ENCODE measurements at places on chromosomes 1 and 21.

- no peak for DNase-seq
Observed at GRCh38 chr1:172544481-172545104, 11.6 kb downstream of the SUCO start.

DNA sequence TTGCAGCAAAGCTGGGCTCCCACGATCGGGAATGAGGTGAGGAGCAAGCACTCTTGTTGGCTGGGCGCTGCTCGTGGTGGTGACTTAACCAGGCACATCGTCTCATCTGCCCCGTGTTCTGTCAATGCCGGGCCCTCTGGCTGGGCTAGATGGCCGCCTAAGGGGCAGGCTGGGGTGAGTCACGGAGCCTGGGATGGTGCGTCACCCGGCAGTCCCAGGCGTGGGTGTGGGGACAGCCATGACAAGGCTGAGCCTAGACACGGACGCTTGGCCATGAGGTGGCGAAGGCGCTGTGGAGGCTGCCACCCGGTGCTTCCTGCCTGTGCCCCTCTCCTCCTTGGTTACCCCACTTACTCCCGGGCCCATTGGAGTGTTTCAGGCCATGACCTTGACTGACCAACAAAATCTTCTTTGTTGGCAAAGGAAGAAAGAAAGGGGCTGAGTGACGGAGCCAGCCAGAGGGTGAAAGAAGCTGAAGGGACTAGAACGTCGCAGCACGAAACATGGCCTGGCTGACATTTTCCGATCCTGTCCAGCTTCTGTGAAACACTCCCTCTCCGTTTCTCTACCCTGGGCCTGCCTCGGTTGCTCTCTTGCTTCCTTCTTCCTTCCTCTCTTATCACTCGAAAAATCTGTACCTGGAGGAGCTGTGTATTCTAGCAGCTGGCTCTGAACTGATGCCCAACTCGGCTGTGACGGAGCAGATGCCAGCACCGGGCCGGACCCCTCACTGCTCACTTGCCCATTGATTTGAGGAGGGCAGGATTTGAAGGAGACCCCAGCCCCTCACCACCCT is 596 bp downstream of the CD247 start:
- DNase-seq, result no peak

DNA sequence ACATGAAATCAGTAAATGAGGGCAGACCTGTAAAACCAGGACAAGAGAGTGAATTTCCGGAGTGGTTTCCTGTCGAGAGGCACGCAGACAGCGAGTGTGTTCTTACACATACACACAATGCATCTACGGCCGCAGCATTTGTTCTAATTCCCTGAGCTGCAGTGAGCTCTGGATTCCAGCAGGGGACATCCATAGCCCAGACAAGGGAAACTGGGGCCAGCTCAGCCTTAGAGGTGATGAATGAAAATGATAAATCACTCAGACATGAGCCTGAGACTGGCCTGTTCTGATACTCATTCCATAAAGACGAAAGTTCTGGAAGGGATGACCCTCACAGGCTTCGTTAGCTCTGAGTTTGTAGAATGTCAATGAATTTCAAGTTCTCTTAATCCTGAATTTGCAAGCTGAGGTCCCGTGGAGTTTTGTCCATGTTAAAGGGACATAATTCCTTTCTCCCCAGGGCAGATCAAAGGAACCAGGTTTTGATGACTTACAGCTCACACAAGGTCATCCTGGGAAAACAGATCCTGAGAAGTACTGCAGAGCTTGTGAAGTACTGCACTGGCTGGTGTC is 207.9 kb upstream of the C1orf87 start:
- DNase-seq, result peak; percentile 44

DNA sequence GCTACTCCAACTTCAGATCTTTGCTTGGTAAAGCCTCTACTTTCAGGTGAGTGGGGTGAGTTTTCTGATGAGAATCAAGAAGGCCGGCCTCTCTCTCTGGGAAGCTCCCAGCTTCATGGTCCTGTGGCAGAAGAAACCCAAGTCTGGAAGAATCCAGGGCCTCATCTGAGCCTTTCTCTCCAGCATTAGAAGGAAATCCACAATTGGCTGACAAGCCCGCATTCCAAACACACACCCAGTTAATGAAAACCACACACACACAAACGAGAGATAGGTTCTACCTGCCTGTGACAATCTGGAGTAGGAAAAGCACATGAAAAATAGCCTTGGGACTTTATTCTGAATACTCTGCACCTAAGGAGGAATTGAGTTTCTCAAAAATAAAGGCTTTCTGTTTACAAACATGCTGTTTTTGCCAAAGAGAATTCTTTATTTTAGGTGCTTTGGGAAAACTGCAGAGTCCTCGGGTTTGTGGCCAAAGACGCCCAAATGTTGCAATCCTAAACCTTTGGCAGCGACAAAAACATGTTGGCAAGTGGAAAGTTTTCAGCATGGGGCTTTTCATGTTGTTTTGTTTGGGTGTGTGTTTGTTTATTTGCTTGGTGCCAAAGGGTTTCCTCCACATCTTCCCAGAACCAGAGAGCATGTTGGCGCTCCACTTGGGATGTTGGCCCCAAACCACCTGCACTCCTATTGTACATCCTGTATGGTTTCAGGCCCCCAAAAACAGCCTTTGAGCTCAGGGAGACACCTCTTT is 216.2 kb downstream of the SETD4 start:
- DNase-seq, result no peak

- DNase-seq, result no peak
Observed at GRCh38 chr1:167620002-167620401, 10.0 kb upstream of the RCSD1 start.

- no peak for DNase-seq
Observed at GRCh38 chr1:19213580-19213979, 3.5 kb upstream of the UBR4 start.

GRCh38 chr1:54884768-54885167 is 2.2 kb downstream of the DHCR24 start:
- DNase-seq, result no peak

GRCh38 chr1:30472526-30472925 is 250.9 kb downstream of the MATN1 start:
- no peak for DNase-seq

GRCh38 chr1:198265073-198265661 is 108.4 kb downstream of the NEK7 start:
- no peak for DNase-seq

GRCh38 chr21:16594191-16594590 is 864.4 kb downstream of the USP25 start:
- no peak for DNase-seq

- no peak for DNase-seq
Observed at GRCh38 chr1:151594143-151594625, 17.7 kb upstream of the SNX27 start.

DNA sequence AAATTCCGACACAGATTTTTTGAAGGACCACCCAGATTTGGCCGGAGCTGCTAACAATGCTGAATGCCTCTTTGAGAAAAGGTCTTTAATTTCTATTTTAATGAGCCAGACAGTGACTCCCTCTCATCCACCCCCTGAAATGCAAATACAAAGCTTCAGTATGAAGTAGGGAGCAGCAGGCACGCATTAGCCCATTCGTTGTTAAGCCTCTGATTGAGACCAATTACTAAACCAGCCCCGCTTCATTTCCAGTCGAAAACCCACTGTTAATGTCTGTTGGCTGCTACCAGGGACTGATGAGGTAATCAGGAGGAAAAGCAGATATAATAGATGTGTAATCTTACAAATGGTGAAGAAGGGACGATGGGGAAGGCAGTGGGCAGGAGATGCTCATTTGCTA is 4.8 kb upstream of the C8A start:
- no peak for DNase-seq

GRCh38 chr1:222970040-222970439 is 155.2 kb downstream of the DISP1 start:
- no peak for DNase-seq

GRCh38 chr21:35223480-35224156 is 174.5 kb upstream of the RUNX1 start:
- no peak for DNase-seq

DNA sequence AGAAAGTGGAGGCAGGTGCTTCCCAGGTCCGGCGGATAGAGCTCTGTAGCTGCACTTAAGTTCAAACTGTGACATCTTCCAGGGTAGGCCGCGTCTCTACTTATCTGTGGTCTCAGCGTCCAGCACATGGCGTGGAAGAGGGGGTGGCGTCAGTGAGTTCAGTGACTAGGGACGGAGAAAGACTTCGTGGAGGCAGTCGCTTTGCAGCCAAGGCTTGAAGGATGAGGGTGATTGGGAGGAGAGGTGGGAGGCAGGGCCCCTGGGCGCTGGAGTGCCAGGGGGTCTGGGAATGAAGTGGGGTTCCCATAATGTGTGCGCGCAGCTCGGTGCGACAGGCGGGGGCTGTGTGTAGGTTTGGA is 444 bp upstream of the AGO1 start:
- no peak for DNase-seq

GRCh38 chr1:211606914-211607753 is 28.2 kb upstream of the SLC30A1 start:
- DNase-seq, result no peak

DNA sequence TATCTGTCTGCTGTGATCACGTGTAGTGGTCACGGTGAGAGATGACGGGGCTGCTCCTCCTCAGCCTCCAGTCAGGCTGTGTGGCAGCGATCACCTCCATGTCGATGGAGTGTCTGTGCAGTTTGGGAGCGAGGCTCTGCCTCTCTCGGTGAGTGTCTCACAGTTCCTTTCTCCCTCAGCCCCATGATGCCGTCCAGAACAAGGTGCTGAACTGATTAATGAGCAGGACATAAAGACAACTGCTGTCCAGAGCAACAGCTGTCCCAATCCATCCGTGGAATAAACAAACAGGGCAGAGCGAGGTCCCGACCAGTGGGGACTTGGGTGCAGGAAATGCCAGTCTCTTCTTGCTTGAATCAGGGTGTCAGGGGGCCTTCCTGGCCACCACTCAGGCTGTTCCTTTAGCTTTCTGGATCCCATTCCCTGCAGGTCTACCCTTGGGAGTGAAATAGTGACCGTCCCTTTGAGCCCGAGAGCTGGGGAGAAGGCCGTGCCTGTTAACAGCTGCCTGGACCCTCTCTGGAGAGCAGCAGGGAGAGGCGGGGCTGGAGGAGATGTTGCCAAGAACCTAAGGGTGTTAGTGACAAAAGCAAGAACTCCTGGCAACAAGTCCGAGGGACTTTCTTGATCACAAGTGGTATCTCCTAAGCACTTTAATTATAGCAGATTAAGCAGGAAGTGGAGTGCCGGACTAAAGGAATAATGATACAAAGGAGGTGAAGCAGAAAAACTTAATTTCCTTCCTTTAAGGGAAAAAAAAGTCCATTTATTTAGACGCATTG is 443.9 kb downstream of the KIF26B start:
- no peak for DNase-seq

- DNase-seq, result no peak
Observed at GRCh38 chr1:44672254-44672955, 1.9 kb downstream of the TMEM53 start.

DNA sequence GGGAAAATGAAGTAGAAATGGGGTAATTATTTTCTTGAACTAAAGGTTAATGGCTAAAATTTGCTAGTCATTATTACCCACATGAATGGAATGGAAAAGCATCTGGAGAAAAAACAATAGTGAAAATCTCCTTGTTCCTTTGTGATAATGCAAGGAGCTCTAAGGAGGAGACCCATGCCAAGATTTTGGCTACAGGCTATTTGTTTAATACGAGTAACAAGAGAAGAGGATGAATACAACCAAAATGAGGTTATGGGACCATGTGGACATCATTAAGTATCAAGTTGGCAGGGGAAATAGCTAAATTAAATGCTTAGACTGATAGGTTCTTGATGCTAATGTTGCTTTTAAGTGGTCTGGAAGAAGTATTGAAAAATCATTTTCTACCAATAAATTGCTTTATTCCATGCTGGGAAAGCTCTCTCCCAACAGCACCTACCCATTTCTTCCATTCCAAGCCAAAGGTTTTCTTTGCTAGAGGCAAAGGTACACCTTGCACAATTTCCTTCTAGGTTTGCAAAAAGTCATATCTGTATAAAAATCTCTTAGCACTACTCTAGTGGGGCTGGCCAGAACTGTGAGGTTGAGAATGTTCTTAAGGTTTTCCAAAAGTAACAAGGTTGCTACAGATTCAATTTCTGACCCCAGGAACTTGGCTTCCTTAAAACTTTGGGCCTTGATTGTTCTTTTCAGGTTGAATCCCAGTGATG is 100.2 kb downstream of the SMYD2 start:
- DNase-seq, result peak; percentile 57

DNA sequence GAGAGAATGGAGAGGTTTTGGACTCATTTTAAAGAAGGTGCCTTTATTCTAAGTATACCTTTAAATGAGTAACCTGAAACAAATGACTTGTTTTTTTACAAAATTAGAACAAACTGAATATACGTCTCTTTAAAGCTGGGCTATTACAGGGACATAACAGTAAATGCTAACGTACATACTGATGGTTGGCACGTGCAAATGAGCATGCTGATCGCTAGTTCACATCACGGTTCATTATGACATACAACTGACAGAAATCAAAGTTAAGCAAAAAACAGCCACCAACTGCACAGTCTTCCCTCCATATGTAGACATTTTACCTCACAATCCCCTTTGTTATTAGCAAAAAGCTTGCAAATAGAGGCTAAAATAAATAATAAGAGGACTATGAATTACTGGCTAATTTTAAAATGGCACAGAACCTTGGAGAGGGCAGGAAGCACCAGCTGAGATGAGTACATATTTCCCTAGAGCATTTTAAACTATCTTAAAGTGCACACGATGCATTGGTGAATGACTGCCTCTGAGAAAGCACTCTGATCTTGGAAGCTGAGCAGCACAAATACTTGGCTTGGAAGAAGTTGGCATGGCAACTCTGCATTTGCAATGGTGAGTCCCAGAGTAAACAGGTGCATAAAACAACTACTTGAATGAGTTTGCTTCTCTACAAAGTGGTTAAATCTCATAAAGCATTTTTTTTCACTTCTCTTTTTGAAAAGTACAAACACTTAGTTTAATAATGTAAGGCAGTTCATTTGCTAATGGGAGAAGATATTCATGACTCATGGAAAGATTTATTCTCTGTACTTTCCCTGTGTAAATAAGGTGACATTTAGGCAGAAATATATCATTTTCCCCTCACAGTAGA is 204.7 kb downstream of the LHX8 start:
- no peak for DNase-seq

DNA sequence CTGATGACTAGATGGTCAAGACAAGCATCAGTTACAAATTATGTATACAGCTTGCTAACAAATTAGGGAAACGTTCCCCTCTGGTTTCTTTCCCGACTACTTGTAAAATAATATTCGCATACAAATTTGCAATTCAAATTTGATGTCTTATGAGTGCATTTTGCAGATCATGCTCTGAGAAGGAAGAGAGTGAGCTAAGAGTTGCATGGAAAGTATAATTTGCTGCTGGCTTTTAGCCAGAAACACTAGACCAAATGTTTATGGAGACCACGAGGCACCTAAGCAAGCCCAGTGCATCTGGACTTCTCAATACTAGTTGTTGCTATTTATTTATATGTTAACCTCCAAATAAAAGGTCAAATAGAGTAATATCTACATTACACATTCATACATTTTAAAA is 216.0 kb downstream of the SMYD3 start:
- DNase-seq, result no peak

- no peak for DNase-seq
Observed at GRCh38 chr1:37135032-37135431, 100.7 kb upstream of the GRIK3 start.

- no peak for DNase-seq
Observed at GRCh38 chr1:41467673-41468072, 16.8 kb downstream of the EDN2 start.

GRCh38 chr1:93506126-93506525 is 58.2 kb downstream of the FNBP1L start:
- no peak for DNase-seq

GRCh38 chr1:59520827-59521418 is 224.0 kb downstream of the FGGY start:
- DNase-seq, result peak; percentile 42

- no peak for DNase-seq
Observed at GRCh38 chr1:179816196-179816960, 61.2 kb downstream of the TOR1AIP2 start.

- DNase-seq, result no peak
Observed at GRCh38 chr1:181387702-181388101, 95.6 kb upstream of the CACNA1E start.
